ENCODE measurements at places on chromosomes 2 and 18.

DNA sequence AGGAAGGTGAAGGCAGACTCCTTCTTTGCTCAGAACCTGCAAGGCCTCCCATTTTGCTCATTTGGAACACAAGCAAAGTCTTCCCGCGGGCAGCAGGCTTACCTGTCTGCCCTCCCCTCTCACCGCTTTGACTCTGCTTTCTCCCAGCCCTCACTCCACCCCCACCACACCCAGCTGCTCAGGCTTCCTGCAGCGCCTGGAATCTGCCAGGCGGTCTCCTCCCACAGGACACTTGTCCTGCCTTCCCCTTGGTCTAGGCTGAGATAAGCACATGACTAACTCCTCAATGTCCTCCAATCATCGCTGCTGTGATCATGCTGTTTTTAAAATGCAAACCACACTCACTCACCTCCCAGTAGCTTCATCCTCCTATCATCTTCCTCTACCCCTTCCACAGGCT is 430.0 kb downstream of the ZNF516 start:
- no peak for DNase-seq

DNA sequence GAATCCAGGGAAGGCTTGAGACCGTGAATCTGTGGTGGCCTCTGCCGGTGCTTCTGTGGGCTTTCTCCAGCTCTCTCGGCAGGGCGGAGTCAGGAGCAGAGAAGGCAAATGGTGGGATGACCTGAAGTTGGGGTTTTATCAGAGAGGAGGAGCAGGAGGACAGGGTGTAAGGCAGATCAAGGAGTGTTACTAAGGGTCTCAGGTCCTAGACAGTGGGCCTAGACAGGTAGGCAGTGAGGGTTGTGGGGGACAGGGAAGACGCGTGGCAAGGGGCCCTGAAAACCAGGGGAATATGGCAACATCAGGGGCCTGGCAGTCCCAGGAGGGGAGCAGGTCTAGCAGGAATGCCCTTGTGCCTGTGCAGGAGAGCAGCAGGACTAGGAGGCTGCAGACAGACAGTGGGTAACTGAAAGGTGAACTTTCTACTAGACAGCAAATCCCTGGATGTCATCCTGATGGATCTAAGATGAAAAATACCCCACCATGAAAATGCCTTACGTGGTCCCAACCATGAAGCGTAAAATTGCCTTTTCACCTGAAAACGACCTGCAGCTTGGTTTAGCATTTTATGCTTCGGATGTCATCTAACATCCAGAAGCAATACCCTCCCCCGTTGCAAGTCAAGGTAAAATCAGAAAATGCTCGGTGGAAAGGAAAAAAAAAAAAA is 42.1 kb downstream of the SRSF7 start:
- DNase-seq, result no peak

DNA sequence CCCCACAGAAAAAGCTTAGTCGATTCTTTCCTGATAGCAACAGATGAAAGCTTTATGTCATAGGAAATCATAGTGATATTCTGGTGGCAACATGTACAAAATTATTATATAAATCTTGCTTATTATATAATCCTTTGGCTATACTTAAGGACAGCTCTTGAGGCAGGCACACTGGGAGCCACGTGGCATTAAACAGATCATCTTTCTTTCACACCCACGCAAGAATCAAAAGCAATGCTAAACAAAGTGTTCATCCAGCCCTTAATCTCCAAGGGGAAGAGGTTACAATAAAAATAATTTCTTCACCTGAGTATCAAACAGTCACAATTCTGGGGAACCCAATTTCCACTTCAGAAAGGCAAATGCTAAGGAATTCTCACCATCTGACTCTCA is 57.8 kb downstream of the CYB5A start:
- peak; percentile 24 for DNase-seq

DNA sequence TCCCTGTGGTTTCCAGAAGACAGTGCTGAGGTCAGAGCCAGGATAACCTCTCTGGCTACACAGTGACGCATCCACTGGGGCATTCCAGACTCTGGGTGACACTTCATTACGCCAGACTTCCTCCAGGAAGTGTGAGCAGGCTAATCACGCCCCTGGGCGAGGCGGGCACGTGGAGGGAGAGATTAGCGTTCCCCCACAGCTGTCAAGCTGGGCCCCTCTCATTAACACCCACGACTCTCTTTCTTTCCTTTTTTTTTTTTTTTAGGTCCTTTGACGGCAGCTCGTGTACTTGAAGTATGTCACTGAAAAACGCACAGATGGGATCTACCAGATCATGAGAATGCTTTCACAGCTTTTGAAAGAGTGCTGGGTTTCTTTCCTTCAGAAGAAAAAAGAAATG is 274.6 kb downstream of the AFF3 start:
- peak; percentile 67 for DNase-seq

- peak; percentile 32 for DNase-seq
Measured at GRCh38 chr18:76518123-76518859, 23.2 kb upstream of the ZNF516 start.

DNA sequence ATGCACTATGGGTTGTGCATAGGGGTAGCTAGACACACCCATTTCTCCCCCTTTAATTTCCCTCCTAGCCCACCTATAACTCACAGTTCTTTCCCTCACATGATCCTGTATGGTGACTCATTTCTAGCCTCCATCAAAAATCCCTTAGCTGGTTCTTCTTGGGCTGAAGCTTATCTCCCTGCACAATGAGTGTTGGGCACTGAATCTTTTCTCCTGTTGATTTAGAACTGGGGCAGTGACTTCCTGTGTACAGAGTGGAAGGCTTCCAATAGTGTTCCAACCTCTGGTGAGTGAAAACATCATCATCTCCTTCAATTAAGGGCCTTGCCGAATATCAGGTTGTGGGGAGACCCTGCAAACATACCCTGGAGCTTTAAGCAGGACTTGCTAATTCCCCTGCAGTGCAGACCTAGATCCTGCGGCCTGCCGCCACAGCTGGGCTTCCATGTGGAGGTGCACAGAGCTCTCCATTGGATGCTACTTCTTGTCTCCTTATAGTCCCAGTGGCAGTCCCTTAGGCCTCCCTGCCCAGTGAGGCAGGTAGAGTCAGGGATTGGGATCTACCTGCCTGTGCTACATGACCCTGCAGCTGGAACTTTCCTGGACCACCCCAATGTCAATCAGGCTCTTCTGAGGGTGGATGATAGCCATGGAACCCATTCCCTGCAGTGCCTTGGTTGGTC is 121.8 kb downstream of the PLB1 start:
- DNase-seq, result no peak

DNA sequence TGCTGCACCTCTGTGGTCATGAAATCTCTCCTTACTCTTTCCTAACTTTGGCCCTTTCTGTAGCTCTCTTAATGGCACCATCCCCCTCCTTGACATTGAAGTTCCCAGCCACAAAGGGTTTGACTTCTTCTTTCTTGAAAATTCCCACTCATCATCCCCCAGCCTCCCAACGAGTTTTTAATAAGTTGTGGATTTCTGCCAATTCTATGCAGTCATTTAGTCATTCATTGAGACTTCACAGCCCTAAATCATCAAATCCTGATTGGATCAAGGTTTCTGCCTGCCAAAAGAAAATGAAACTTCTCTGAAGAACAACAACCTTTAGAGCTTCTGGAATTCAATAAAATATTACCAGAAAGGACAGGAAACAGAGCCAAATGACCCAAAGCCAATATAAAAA is 354.3 kb downstream of the CLIP4 start:
- DNase-seq, result no peak

DNA sequence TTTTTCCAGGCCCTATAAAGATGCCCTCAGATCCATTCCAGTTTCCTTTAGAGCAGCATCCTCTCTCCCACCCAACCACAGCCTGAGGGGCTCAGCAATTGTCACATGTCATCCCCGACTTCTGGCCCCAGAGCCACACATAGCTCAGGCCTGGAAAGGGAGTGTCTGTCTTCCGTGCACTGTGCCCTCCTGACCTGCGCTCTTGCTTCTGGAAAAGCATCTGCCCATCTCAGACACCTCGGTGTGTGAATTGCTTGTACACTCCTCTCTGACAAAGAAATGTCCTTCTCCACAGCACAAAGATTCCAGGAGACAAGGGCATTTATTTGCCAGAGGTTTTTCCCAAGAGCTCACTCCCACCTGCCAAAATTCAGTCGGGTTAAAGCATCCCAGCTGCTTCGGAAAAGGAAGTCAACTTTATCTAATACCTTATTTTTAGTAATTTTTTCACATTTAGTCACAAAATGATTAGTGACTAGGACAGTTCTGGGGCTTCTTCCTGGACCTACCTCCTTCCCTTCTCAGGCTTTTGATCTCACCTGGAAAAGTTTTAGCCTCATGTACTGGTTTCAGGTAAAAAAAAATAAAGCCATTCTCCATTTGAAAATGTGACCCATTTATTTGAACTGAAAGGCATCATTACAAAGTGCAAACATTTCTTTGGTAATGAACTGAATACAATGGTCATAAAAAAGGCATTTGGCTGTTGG is 112.9 kb downstream of the PXDN start:
- no peak for DNase-seq

Data from foreskin fibroblast (primary cell).